ENCODE measurements at places on chromosomes 3 and 15.

- peak; percentile 23 for DNase-seq
Observed at GRCh38 chr15:40763801-40764628, at the start of gene GCHFR. GCHFR (plus strand) TSS chr15:40764068; CDS start chr15:40764181, 113 bp downstream.

- DNase-seq = no peak
Observed at GRCh38 chr3:58308728-58309127, 2.4 kb downstream of the HTD2 start.

DNA sequence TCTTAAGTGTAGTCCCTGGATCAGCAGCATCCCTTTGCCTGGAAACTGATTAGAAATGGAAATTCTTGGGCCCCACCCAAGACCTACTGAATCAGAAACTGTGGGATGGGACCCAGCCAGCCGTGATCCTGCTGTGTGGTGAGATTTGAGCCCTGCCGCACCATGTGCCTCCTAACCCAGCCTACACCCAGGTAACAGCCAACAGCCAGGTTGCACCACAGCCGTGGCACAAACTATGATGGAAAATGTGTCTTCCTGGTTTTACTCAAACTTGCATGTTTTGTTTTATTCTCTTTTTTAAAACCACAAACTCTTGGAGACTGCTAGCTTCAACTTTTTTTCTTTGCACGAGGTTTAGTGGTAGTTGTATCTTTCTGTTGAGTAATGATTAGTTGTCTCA is 2.6 kb downstream of the LIMD1 start:
- DNase-seq = no peak

DNA sequence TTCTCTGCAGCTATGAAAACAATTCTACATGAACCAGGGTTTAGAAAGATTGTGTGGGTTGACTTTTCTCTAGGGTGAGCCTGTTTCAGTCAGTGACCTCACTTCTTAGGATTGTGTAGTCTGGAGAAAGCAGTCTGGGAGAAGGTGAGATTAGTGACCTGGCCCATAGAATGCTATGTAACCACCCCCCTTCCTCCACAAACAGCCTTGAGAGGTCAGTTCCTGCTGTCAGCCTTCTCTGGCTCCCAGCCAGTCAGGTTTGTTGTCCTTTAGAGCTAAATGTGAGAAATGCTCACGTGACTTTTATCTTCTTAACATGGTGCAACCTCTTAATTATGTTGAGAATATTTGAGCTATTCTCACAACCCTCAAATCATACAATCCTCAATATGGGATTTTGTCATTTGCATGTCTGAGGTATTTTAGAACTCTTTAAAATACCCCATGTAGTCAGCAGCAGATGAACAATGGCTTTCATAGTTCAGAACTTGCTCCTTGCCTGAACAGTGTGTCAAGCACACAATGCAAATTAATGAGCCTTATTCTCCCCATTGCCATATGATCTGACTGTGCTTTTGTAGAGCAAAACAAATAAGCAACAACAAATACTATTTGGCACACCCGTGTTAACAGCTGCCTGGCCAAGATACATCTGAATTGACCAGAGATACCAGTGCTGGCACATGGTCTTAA is 311.6 kb downstream of the CNTN6 start:
- no peak for DNase-seq

DNA sequence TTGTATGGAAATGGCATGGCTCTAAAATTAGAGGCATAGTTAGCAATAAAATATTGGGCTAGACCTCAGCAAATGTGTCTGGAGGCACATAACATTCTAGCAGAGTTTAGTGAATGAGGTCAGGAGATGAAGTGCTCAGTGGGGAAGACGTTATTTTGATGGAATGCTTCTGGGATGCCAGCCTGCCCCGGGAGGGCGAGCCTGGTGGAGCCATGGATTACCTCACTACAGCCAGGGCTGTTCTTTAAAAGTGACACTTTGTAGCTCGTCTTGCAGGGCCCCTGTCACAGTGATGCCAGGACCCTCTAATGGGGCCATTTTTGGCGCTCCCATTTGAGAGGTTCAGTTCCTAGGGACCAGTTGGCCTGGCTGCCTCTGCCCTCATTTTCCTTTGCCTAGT is 48.5 kb downstream of the PXYLP1 start:
- DNase-seq = no peak

DNA sequence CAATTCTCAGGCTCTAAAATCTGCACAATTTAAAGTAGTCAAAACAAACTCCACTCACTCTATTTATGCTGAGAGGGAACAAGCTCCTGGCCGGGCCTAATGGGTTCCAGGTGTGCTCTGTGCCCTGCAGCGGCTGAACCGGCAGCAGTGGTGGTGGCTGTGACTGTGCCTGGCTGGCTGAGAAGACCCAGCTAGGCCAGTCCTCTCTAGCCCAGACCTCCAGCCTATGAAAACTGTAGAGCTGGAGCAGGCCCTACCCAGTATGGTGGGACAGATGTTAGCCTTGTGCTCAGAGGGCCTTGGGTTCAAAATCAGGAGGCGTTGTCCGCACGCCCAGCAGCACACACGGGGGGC is 37.0 kb downstream of the EPHB3 start:
- DNase-seq = no peak

Data from CD8-positive, alpha-beta T cell (primary cell).